ENCODE measurements at places on chromosomes 6 and 20.

DNA sequence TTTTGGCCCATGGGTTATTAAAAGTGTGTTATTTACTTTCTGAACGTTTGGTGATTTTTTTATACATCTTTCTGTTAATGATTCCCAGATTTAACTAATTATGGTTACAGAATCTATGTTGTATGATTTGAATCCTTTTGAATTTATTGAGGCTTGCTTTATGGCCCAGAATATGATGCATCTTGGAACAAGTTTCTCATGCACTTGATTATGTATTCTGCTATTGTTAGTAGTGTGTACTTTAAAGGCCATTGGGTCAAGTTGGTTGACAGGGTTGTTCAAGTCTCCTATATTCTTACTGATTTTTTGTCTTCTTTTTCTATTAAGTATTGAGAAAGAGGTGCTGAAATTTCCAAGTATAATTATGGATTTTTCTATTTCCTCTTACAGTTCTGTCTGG is 105.0 kb upstream of the FOXO3 start:
- no peak for DNase-seq

DNA sequence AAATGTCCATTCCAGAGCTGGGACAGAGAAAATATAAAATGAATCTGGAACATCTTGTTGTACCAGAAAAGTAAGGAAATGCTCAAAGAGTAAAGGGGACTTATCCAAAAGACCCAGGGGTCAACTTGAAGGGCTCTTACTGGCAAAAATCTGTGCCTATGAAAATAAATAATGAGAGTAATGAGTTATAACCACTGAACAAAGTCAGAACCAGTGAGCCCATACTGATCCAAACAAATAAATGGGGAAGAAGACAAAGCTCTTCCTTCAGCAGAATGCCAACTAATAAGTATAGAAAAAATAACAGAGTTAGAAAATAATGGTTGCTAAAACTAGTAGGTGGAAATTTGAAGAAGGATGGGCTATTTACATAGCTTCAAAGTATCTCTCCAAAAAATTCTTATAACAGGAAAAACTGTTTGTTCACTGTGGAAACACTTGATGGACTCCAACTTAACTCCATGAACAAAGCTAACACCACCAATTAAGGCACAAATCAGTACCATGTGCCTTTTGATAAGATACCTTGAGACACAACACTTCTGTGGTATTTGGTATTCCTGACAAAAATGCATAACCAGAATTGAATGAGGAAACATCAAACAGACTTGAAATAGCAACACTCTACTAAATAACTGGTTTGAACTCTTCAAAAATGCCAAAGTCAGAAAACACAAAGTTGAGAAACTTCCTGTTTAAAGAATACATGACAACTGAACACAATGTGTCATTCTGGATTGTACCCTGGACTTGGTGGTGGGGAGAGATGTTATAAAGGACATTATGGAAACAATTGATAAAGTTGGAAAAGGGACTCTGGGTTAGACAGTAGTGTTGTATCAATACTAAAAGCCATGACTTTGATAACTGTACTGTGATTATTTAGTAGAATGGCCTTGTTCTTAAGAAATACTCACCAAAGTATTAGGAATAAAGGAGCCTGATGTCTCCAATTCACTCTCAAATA is 197.5 kb downstream of the ISM1 start:
- no peak for DNase-seq

GRCh38 chr6:50655848-50656453 is 57.4 kb upstream of the TFAP2D start:
- DNase-seq, result no peak

- DNase-seq, result no peak
These were observed 109.6 kb upstream of the NHSL1 start for GRCh38 chr6:138608896-138609295.

- DNase-seq, result no peak
These were observed 93.8 kb upstream of the LY86 start for GRCh38 chr6:6494677-6495076.

DNA sequence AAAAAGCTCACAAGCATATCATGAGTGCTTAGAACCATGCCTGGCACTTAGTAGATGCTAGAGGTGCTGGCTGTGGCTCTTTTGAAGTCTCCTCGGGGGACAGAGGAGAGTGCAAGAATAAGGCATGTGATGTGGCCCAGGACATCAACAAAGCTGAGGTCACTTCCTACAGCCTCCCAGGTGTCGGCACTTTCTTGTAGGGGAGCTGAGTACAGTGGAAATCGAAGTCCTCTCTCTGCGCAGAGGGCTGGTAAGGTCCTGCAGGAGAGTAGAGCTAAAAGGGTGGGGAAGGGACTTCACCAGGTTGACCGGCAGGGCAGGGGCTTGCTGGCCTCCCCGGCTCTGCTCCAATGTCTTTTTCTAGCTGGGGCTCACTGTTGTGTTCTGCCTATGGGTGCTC is 11.2 kb downstream of the SLC13A3 start:
- no peak for DNase-seq

- DNase-seq, result peak; percentile 48
These were observed 704 bp downstream of the TOP1 start for GRCh38 chr20:41029150-41029901.

DNA sequence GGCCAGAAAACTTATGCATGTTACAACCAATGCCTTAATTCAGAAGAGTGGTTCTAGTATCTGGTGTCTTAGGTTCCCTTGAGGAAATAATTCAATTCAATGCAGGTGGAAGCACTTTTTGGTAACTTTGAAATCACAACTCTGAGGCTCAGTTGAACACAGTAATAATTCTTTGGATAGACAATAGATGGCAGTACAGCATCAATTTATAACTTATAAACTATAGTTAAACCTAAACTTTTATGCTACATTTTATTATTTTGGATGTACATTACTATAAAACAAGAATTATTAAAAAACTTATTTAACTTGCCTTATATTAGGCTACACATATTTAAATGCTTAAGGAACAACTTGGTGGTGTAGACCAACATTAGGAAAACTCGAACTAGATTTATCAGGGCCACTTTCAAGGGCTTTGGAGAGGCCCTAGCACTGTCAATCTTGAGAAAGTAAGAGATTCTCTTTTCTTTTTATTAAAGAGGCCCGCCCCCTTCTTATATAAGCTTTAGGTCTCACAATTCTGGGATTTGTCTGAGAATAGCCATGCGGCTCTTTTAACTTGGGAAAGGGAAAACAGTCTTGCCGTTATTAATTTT is 85.9 kb downstream of the CRYBG1 start:
- DNase-seq, result no peak

- DNase-seq, result no peak
These were observed 177.1 kb upstream of the ARID1B start for GRCh38 chr6:156599978-156600590.

GRCh38 chr6:44201200-44201599 is 15.5 kb upstream of the MYMX start:
- DNase-seq, result no peak

DNA sequence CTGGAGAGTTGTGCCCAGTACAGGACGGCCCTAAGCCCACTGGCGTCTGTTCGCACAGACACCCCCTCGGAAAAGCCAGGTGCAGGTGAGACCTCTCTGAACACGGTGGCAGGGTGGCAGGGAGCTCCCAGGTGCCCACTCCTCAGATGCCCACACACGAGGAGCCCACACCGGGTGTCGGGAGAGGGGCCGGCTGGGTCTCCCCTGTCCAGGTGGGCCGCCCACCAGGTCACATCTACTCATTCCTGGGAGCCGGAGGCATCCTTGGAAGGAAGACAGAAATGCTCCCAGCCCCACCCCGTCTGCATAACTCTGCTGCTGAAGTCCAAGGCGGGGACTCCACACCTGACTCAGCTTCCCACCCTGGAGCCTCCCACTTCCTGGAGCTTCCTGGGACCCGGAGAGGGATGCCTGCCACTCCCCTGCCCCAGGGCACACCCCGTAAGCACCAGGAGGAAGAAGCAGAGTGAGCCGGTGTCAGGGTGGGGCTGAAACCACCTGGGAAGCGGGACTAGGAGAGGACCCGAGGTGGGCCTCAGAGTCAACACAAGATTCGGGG is 2.5 kb downstream of the SRMS start:
- DNase-seq, result no peak

GRCh38 chr6:159968295-159969203 is at the start of gene IGF2R:
Gene IGF2R, plus strand, starts transcription at chr6:159969082. Its CDS starts 165 bp downstream, at chr6:159969247.
- peak; percentile 91 for DNase-seq

- DNase-seq, result peak; percentile 92
These were observed 108.7 kb downstream of the FYN start for GRCh38 chr6:111764238-111765175.

DNA sequence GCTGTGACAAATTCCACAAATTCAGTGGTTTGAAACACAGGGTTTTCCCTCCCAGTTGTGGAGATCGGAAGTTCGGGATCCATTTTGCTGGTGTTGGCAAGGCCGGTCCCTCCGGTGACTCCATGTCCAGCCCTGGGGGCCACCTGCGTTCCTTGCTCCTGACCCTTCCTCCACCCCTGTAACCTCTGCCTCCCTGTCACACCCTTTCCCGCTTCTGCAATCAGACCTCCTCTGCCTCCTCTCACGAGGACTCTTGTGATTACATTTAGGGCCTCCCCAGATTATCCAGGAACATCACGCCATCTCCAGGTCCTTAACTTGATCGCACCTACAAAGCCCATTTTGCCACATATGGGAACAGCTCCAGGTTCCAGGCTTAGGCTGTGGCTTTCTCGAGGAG is 12.5 kb downstream of the RPS6KA2 start:
- DNase-seq, result no peak

DNA sequence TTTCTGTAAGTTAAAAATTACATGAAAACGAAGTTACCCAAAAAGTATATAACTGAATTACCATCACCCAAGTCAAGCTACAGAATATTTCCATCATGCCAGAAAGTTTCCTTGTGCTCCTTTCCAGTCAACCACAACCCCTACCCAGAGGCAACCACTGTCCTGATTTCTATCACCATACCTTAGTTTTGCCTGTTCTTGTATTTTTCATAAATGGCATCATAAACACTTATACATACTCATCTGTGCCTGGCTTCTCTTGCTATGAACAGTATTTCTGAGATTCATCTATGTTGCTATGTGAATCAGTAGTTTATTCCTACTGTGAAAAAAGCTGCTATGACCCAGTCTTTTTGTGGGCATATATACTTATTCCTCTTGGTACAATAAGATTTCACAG is 7.4 kb downstream of the FKBP5 start:
- DNase-seq, result no peak

DNA sequence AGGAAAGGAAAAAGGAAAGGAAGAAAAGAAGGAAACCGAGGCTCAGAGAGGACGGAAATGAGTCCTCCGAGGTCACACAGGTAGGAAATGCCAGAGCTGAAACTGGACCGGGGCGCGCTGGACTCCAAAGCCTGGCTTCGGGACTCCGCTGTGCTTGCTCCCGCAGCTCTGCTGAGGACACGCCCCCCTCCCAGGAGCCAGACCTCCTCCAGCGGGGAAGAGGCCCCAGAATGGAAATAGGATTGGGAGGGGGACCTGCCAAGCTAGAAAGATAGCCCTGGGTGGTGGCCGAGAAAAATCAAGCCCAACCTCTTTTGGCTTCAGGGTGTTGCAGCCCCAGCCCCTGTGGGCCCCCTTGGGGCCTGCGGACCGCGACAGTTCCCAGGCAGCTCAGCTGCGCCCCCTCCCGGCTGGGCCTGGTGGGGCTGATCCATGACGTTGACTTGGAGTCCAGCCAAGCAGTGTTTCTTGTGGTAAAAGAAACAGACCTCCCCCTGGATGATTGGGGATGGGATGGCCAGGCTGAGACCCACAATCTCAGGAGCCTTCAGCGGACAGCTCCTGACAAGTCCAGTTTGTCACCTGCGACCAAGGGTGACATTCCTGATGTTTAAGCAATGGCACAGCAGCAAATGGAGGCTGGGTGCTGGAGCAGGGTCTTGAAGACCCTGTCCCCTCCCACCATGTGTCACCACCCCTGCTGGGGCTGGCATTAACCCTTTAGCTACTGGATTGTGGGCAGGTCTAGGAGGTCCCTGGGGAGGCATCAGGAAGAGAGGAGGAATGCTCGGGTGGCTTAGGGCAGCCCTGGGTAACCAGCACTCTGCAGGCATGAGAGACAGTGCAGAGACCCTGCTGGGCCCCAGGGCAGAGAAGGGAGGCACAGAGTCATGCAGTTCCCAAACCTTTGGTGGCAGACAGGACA is 55.4 kb downstream of the RIPOR3 start:
- DNase-seq, result peak; percentile 54

DNA sequence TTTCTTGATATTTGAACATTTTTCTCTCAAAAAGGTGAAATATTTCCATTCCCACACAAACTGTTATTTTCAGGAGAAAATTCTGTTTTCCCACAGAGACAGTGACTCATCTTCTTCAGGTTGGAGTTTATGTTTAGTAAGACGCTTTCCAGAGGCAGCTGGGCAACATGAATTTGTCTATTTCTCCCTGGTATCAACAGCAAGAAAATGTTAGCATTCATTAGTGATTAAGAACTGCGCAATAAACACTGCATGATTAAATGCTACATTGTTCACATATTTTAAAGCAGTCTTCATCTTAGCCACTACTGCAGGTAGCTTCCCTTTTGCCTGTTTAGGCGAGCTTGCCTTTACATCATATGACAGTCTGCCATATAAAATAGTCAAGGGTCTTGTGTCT is 295.7 kb downstream of the C6orf118 start:
- no peak for DNase-seq

GRCh38 chr20:40080041-40080652 is 608.9 kb downstream of the MAFB start:
- DNase-seq, result no peak

GRCh38 chr6:148091394-148091793 is 251.2 kb upstream of the SASH1 start:
- DNase-seq, result no peak

- DNase-seq, result no peak
These were observed 108.4 kb upstream of the MLN start for GRCh38 chr6:33912195-33912594.

- no peak for DNase-seq
These were observed 601.5 kb downstream of the UTRN start for GRCh38 chr6:144886682-144887081.

DNA sequence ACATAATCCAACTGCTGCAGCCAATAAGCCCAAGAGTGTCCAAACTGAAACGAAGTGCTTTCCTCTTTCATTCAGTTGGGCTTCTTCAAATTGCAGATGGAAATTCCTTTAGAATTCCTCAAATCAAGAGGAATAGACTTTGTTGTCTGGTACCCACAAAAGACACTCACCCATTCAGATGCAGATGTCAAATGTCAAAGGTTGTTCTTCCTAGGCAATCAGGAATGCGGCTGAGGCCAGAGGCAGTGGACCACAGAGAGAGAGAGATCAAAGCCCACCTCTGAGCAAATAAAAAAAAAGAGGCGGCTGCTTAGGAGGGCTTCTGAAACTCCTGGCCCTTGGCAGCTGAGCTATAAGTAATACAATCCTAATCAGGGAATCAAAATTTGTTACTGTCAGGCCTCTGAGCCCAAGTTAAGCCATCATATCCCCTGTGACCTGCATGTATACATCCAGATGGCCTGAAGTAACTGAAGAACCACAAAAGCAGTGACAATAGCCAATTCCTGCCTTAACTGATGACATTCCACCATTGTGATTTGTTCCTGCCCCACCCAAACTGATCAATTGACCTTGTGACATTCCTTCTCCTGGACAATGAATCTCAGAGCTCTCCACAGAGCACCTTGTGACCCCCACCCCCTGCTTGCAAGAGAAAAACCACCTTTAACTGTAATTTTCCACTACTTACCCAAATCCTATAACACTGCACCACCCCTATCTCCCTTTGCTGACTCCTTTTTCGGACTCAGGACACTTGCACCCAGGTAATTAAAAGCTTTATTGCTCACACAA is 303.0 kb upstream of the GJE1 start:
- no peak for DNase-seq

Data from CD8-positive, alpha-beta T cell (primary cell).